ENCODE measurements at places on chromosomes 3 and 15.

DNA sequence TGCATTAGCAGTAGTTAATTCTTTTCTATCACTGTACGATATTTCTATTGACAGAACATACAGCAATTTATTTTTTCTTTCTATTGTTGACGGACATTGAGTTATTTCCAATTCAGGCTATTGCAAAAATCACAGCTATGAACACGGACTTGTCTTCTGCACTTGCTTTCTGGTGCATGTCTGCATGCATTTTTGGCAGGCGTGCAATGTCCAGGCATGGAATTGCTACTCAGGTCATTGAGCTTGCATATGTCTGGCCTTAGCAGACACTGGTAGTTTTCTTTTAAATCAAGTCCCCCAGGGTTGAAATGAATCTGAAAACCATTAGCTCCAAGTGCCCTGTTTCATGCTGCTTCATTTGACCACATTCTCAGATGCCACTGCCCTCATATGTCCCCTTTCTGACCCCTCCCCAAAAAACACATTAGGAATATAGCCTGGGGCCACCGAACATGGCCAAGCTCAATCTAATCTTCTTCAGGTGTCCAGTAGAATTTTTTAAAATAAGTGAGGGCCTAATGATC lies 72.8 kb downstream of the LRIG1 start:
- no peak for DNase-seq

GRCh38 chr15:99006904-99007495 lies 592 bp downstream of the PGPEP1L start:
- DNase-seq: no peak

- no peak for DNase-seq
Observed at GRCh38 chr3:127670229-127670559, 2.6 kb upstream of the ABTB1 start.

- no peak for DNase-seq
Observed at GRCh38 chr3:76129441-76129840, 344.1 kb upstream of the ZNF717 start.

- DNase-seq: no peak
Observed at GRCh38 chr15:64187396-64188191, 24.8 kb upstream of the PPIB start.

DNA sequence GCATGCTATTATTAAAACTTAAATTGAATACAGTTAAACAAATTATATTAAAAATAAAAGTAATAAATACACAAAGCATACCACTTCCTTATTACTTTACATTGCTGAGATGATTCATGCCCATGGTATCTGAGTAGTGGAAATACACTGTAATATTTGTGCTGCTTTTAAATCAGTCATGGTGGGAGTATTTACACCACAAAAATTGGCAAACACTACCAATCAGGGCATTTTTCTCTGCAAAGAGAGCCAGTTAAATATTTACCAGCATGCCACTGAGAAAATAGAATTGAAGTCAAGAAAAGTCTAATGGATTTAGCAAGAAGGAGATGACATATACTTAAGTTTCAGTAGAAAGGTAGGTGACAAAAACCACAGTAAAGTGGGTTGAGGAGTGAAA lies 19.6 kb downstream of the PPARG start:
- DNase-seq: no peak

- no peak for DNase-seq
Observed at GRCh38 chr3:159273608-159274007, 471.8 kb downstream of the MFSD1 start.

DNA sequence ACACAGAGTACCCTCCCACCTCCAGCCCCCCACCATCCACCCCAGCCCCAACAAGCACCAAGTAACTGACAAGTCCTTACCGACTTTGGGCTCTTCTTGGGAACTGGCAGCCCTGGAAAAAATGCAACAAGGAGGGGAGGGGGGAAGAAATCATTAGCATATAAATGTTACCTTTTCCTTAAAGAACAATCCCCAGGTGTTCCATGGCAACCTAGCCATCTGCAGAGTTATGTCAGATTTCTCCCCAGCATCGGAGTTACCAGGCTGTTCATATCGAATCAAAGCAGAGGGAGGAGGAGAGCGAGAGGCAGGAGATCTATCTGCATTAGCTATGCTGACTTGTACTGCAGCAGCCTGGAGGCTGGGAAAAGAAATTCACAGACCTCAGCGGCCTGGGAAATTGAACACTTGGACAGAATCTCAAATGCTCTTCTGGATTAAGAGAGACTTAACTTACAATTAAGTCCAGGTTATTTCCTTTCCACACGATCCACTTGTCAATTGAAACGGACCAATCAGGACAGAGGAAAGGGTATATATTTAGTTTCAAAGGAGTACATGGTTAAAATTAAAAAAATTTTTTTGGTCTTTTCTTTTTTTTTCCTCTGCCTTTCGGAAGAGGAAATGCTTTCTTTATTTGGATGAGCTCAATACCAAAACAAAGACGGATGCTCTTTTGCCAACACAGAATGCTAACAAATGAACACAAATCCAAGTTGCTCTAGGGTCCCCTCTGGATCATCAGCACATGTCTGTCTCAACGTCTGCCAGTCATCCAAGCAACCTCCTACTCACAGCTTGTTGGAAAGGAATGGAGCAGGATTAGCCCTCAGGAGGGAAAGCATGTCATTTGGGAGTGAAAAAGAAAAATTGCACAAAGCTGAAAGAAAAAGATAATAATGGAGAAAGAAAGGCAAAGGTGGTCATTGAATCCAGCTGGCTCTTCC lies 637.1 kb downstream of the MAGI1 start:
- DNase-seq: no peak

DNA sequence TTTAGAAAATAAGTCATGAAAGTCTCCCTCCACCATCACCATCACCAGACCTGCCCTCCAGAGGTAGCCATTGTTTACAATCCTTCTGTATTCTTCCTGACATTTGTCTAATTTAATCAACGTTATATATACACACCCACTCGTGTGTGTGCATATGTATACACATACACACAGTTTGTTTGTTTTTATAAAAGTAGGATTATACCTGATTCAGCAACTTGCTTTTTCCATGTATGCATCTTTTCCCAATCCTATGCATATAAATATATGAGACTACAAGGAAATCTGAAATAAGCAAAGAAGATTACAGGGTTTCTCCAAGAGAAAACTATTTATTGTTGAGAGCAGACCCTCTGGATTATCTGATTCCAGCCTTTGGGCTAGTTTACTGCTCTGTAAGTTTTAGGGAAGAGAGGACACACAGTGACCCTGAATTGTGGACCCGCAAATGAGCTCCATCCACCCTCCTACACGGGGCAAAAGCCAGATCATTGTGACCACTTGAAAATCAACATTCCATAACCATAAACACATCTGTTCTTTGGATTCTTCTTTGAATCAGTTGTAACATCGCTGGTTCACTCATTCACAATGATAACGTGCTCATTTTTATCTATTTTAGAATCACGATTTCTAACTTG lies 104.3 kb downstream of the CPN2 start:
- DNase-seq: no peak

GRCh38 chr15:74399511-74400312 lies 32.3 kb upstream of the CYP11A1 start:
- DNase-seq: peak; percentile 71

GRCh38 chr15:85532689-85533088 lies 152.3 kb downstream of the AKAP13 start:
- DNase-seq: no peak

DNA sequence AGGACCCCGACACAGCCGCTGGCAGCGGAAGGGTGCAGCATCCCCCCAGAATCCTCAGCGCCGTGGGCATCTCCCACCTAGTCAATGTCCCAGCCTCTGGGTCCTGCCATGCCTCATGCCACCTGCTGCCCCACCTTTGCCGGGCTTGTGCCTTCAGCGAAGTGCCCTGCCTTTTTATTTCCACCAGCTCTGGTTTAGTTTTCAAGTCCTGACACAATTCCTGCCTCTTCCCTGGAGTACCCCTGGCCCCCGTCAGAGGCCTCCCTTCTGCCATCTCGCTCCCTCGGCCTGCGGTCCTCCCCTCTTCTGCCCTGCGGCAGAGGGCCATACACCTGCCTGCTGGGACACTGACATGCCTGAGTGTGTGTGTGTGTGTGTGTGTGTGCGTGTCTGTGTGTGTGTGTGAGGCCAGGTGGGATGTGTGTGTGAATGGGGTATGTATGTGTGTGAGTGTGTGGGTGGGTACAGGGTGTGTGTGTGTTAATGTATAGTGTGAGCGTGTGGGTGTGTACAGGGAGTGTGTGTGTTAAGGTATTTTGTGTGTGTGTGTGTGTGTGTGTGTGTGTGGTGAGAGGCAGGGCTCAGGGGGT lies 129.9 kb downstream of the SMAD6 start:
- DNase-seq: no peak

- DNase-seq: no peak
Observed at GRCh38 chr15:31869686-31870307, 160.5 kb upstream of the CHRNA7 start.

DNA sequence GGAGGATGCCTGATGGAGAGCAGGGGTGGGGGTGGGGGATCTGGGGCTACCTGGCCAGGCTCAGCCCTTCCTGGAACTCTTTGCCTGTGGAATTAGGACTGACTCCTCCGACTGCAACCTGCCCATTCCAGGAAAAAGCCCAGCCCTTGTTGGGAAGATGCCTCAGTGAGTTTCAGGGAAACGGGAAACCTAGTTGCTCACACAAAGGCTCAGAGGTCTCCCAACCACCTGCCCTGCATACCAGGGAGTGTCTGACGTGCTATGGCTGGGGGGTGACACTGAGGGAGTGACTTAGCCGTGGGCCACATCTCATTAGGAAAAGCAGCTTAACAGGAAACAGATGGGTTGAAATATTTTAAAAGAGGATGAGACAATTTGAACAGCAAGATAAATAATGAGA lies 27.9 kb downstream of the CYP8B1 start:
- no peak for DNase-seq
